ENCODE measurements at places on chromosomes 16 and 17. TPM values are rescaled to one million over a fixed set of nuclear protein-coding genes. Genes with fewer than 3 reads are reported as not detected.

The IRX3 gene
- 16.8 TPM for polyA plus RNA-seq

The FSCN2 gene
- polyA plus RNA-seq = 3.7 TPM

The P2RX5 gene
- 26.3 TPM for polyA plus RNA-seq

The MYH10 gene
- 52.2 TPM for polyA plus RNA-seq

The DNAI2 gene
- polyA plus RNA-seq = 0.14 TPM

The CYGB gene
- polyA plus RNA-seq = 16.4 TPM

DNA sequence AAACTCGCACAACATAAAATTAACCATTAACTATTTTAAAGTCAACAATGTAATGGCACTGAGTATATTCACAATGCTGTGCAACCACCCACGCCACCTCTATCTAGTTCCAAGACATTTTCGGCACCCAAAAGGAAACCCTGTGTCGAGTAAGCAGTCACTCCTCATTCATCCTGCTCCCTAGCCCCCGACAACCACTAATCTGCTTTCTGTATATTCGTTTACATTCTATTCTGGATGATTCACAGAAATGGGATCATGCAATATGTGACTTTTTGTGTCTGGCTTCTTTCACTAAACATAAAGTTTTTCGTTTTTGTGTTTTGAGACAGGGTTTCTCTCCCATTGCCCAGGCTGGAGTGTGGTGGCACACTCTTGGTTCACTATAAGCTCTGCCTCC, 42.2 kb upstream of the HAPSTR1 start:
- no peak for DNase-seq

DNA sequence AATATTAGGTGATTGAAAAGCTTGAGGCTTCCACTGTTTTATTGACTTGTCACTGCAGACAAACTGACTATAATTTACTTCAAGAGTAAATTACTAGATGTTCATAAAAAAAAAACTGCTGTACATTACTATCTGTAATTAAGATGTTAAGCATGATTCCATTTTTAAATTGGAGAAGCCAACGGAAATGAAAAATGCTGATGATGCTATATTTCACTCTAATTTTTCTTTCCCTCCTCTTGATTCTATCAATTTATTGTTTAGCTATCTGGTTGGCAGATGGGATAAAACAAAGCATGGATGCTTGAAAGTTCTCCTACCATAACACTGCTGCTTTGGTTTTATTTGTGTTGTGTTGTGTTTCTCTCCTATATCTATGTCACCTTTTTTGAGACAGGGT, 41.0 kb downstream of the MAF start:
- no peak for DNase-seq

DNA sequence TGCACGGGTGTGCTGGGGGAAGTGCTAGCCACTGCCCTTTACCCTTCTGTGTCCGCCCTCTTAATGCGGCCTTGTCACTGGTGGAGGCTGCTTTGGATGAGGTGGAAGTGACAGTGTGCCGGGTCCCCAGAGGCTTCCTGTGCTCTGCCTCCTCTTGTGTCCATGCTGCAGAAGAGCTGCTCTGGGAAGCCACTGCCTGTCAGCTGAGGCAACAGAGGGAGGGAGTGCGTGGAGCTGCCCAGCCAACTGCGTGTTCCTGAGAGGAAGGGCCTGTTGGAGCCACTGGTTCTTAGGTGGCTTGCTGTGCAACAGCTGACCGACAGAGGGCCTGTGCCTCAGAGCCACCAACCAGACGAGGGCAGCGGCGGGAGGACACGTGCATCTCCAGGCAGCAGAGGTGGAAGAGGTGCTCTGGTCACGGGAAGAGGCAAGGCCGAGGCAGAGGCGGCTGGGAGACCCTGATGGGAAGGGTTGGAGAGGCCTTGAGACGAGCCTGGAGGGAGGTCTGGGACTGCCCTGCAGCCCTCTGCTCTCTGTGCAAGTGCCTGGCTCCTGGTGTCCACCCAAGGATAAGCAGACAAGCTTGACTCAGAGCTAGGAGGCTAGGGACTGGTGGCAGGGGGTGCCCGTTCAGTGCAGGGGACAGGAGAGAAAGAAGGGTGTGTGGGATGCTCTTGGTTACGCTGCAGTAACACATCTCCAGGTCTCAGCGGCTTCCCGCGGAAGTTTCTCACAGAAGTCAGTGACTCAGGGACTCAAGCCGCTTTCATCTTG, 25.4 kb downstream of the B9D1 start:
- DNase-seq = no peak

GRCh38 chr16:58284031-58284430, 10.8 kb downstream of the PRSS54 start:
- no peak for DNase-seq

- no peak for DNase-seq
These were observed 99.9 kb downstream of the OR1D5 start for GRCh38 chr17:2963332-2964027.

DNA sequence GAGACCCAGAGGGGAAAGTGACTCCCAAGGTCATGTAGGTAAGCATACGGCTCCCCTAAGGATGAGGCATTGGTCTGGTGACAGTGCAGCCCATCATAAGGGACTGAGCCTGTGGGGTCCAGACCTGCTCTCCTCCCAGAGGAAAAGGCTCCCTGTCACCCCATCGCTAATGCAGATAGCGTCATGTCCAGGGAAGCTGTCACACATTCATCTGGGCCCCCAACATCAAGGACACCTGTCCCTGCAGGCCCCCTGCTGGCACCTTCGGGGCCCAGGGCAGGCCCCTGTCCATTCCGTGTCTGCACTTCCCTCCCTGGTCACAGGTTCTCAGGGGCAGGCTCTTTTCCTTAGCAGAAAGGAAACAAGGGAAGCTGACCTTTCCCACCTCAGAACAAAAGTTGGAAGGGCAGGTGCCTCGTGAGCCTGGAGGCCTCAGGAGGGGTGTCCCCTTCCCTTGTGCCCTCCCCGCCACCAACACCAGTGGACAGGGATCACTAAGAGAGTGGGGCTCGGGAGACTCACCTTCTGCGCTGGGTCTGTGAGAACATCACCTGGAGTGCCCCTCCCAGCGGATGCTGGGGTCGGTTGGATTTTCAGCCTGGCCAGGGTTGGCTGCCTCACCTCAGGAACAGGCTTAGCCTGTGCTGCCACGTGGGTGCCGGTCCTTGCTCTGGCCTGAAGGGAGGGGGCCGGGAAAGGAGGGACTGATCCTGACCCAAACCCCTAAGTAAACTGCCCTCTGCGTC, 17.3 kb upstream of the LASP1NB start:
- DNase-seq = no peak

- no peak for DNase-seq
These were observed 8.6 kb upstream of the ATXN1L start for GRCh38 chr16:71837150-71837549.

GRCh38 chr16:67155295-67156142, 4.2 kb downstream of the TRADD start:
- peak; percentile 71 for DNase-seq

DNA sequence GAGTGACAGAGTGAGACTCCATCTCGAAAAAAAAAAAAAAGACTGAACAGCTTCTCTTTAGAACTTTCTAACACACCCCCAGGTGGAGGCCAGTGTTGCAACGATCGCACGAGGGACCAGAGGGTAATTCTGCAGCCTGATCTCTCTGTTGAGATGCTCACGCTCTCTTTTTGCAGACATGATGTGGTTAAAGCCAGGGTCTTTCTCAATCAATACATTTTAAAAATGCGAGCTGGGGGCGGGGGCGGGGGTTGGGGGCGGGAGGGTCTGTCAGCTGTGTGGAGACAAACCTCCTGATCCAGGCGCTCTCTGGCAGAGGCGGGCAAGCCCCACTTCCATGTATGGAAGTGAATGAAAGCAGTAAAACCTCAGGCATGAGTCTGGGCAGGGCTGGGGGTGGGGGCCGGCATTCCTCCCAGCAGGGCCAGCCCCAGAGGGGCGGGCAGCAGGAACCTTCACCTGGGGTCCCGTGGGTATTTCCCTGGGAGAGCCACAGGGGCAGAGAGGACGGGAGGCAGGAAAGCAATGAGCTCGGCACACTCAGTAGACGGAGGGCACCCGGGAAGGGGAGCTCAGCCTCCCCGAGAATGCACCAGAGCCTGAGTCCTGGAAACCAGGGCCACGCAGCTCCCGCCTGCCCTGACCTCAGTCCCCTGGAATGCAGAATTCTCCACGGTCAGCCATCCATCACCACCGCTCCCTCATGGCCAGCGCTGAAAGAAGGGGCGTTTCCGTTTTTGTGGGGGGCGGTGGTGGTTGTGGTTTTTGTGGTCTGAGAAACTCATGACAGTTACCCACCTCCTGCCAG, 28.0 kb downstream of the NXN start:
- no peak for DNase-seq

DNA sequence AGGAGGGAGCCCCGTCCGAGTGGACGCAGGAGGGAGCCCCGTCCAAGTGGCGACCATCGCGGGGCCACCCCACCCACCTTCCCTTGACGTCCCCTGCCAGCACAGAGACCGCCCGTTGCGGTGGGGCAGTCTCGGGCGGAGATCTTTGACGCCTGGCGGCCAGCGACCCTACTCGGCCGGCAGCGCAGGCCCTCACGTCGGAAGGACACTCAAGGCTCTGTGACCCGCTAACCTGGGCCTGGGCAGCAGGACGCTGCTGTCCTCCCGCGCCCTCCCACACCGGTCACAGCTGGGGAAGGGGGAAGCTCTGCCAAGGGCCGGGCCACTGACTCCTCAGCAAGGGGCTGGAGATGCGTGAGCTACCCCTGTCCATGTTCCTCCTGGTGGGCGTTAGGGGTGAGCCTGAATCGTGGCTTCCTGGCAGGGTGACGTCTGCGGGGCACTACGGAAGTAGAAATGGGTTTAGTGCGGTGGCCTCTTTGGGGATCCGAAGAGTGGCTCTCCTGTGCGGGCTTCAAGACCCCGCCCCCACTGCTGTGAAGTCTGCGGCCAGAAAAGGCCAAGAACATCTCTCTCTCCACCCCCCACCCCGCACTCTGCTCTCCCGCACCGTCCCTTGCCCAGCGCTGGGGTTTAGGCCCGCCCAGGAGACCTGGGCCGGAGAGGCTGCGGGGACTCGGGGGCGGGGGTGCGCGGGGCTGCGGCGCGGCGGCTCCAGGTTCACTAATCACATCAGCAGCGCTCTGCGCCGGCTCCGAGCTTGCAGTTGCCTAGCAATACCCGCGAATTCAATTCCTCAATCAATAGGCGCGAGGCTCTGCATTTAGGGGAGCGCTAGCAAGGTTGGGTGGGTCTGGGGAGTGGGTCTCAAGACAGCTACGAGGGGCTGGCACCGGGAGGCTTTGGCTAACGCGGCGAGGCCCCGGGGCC, 5.8 kb downstream of the CBX8 start:
- DNase-seq = no peak

- no peak for DNase-seq
These were observed 4.4 kb upstream of the CYB561 start for GRCh38 chr17:63450551-63450950.

DNA sequence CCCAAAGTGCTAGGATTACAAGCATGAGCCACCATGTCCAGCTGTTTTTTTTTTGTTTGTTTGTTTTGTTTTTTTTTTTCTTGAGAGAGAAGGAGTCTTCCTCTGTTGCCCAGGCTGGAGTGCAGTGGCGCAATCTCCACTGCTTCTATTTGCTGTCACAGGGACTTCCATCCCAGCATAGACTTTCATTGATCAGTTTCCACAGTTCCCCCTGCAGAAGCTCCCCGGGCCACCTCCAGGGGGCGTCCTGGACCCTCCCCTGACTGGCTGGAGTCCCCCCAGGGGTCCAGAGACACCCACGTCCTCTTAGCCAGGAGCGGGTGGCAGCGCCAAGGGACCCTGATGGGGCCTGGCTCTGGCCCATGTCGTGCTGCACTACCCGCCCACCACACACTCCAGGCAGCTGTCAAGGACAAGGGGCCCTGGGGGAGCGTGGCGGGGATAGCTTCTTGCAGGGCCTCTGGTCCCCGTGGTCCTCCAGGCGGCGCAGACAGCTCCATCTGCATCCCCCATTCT, 3.1 kb upstream of the NPW start:
- no peak for DNase-seq

DNA sequence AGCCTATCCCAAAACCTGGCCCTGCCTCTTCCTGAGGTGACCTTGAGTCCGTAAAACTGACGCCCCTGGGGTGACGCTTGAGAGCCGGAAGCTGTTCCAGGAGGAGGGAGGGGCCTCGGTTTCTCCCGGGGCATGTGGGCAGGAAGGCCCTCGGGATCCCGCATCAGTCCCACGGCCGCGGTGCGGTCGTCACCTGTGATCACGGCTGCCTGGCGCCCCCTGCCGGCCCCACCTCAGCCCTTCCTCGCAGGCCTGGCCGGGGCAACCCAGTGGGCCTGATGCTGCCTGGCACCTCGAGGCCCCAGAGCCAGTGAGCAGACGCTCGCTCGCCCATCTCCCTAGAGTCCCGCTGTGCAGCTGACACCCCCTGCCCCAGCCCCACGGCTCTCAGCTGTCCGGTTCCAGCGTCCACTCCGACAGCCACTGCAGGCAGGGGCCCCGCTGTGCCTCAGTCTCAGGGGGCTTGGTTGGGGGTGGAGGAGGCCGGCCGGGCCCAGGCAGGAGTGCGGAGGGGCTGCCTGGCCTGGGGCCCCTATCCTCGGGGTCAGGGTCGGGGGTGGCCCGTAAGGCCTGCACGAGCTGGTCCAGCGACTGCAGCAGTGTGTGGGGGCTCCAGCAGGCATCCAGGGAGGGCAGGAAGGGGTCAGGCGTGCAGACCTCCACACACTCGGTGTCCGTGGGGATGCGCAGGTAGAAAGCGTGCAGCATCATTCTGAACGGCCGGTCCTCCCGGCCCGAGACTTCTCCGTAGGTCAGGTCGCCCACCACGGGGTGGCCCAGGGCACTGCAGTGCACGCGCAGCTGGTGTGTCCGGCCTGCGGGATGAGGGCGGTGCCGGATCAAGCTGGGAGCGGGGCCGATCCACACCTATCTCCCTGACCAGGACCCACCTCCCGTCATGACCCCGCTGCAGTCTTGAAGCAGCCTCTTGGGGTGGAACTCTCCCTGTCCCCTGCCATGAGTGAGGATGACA, 2.3 kb downstream of the RPUSD1 start:
- DNase-seq = no peak

- no peak for DNase-seq
These were observed 11.9 kb upstream of the TM4SF5 start for GRCh38 chr17:4759776-4760236.

- DNase-seq = no peak
These were observed 1.9 kb downstream of the GNA13 start for GRCh38 chr17:65054602-65055001.

DNA sequence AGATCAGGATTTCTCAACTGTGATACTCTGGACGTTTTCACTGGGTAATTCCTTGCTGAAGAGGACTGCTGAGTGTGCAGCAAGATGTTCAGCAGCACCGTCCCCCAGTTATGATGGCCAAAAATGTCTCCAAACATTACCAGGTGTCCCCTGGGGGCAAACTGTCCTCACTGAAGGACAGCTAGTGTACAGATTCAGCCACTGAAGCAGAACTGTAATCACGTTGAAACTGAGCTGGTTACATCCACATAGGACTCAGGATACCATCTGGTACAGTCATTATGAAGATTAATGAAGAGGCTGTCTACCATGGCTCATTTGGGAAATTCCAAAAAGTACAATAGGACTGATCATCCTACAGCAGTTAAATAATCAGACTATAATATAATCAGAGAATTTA, 43.3 kb upstream of the GINS3 start:
- DNase-seq = no peak

All from forelimb muscle (tissue), 1 donor.